ENCODE measurements at places on chromosomes 3 and 15.

- no peak for DNase-seq
These were observed 23.5 kb downstream of the NOX5 start for GRCh38 chr15:69037977-69038376.

- DNase-seq: no peak
These were observed 36.6 kb upstream of the ALDH1A3 start for GRCh38 chr15:100842756-100843730.

DNA sequence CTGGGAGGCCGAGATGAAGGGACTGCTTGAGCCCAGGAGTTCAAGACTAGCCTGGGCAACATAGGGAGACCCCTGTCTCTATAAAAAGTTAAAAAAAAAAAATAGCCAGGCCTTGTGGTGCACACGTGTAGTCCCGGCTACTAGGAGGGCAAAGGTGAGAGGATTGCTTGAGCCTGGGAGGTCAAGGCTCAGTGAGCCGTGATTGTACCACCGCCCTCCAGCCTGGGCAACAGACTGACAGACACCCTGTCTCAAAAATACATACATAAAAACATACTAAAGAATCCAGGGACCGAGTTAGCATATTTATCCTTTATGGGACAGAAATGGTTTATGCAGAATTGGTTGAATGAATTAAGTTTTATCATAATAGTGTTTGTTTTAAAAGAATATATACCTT lies 13.7 kb downstream of the SIAH2 start:
- DNase-seq: no peak

DNA sequence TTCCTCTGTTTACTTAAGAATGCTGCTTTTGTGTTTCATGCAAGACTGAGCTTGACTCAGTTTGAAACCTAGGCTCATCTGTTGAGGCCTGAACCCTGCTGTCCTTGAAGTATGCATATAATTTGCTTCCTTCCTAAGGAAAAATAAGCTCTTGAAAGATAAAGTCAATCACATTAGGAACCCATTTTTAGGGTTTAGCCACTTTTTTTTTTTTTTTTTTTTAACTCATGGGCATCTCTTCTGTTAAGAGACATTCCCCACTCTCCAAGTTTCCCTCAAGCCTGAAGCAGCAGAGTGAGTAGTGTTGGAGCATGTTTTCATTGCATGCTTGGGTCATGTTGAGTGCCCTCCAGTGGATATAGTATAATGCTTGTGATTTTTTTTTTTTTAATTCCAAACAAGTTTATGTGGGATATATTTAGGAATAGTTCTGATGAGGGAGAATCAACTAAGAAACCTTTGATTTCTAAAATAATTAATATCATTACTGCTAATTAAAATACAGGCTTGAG lies 3.6 kb downstream of the CTNNB1 start:
- DNase-seq: no peak

GRCh38 chr3:51559411-51559888 lies 20.9 kb downstream of the RAD54L2 start:
- DNase-seq: no peak

DNA sequence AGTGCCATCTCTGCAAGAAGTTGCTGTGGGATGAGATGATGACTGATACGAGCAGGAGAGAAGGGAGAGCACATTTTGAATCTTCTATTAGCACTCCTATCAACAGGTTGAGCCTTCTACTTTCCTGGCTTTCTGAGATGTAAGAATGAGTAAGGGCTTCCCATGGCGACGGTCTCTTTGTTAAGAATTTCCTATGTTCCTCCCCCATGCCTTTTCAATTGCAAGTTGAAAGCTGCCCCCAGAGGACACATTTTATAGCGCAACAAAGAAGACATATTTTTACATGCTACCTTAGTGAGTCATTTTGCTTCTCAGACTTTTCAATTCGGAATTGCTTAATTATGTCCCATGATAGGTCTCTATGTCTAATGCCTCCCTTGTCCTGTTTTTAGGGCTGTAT lies 71.3 kb upstream of the LRTM1 start:
- no peak for DNase-seq

DNA sequence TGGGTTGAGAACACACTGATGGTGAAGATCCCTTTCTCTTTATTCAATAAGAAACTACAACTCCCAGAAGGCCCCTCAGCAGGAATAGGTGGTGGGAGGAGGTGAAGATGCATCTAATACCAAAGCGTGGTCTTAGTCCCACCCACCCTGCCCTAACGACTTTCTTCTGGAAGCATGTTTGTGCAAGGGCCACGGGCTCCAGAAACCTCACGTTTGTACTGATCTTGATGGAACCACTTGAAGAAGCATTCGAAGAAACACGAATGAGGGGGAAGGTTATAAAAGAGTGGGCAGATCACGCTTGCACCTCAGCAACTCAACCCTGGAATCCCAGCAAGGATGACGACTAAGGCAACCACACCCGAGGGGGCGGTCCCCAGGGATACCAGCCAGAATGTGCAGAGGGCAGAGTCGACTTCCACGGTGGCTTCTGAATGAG lies 10.6 kb upstream of the SLC25A36 start:
- DNase-seq: no peak

- no peak for DNase-seq
These were observed 46.0 kb downstream of the CCNL1 start for GRCh38 chr3:157113832-157114505.

- DNase-seq: no peak
These were observed 277.3 kb downstream of the UACA start for GRCh38 chr15:70486012-70486411.

- DNase-seq: no peak
These were observed 4.2 kb downstream of the SMAD6 start for GRCh38 chr15:66706225-66706732.

DNA sequence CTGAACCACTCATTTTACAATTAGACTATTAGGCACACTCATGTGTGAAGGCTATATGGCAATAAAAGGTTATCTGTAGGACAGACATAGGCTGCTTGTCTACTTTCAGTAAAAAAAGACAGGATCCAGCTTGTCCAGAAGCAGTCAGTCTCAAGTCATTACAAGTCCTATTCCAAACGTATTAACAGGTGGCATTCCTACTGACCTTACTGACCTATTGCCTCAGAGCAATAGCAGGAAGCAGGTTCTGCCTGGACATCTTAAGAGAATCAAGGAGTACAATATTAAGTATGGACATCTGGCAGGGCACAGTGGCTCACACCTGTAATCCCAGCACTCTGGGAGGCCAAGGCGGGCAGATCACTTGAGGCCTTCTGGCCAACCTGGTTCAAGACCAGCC lies 7.0 kb downstream of the CMTM6 start:
- DNase-seq: no peak

DNA sequence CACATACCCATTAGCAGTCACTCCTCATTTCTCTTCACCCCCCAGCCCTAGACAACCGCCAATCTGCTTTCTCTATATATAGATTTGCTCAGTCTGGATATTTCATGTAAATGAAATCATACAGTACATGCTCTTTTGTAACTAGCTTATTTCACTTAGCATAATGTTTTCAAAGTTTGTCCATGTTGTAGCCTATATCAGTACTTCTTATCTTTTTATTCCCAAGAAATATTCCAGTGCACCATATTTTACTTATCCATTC lies 3.1 kb downstream of the MAP3K13 start:
- no peak for DNase-seq

- no peak for DNase-seq
These were observed 17.9 kb downstream of the FBLN2 start for GRCh38 chr3:13566769-13567310.

- no peak for DNase-seq
These were observed 4.1 kb upstream of the CHRNA3 start for GRCh38 chr15:78624651-78625590.

GRCh38 chr15:52308446-52309153 lies 13.0 kb upstream of the MYO5C start:
- DNase-seq: no peak

GRCh38 chr3:171827385-171827784 lies 15.8 kb upstream of the TMEM212 start:
- no peak for DNase-seq

GRCh38 chr3:70990185-70990584 lies 593.3 kb downstream of the FOXP1 start:
- no peak for DNase-seq

DNA sequence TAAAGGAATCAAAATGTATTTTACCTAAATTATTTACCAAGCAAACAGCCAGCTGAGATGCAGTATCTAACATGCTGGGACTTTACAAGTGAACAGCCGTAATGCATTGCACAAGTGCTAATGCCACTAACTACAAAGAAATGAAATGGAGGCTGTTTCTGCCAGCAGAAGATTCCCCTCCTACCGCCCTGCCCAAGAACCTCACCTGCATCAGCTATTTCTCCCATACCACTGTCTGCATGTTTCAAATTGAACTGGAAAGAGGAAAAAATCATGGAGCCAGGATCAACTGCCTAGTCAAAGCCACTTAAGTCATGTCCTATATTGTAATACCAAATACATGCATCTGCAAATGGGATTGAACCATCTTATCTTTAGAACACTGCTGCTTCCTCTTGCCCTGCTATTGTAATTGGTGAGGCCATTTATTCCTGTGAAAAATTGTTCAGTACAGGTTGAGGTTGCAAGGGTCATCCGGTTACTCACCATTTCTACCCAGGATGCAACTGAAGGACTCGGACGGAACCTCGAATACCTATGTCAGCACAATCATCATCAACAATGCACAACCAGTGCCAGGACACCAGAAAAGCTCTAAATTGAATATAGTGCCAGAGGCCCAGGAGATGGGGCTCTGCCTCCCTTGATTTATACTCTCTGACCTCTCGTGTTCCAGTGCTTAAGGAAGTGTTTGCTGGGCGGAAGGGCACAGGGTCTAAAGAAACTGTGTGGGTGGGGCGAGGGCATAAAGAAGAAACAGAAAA lies 27.5 kb downstream of the ANXA2 start:
- DNase-seq: no peak

GRCh38 chr3:72245183-72245811 lies 460.3 kb upstream of the PROK2 start:
- no peak for DNase-seq

DNA sequence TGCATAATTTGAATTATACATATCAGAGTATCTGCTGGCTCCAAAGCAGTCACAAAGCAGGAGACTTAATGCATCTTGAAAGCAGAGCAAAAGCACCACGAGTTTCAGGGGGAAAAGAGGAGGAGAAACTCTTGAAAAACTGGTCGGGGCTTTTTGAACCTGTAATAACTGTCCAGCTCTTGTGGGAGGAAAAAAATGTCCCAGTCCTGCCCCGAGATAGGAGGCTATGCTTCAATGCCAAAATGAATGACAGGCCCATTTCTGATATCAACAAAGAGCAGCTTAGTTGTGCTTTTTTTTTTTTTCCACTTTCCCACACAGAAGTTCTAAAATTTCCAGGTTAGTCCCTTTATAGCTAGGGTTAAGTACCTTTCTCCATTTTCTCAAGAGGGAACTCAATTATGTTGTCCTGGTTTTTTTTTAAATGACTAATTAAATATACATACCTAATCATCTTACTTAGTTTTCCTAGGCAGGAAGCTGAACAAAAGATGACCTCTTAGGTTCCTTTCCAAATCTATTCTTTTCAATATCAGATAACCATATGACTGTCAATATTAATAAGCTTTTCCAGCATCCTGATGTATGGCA lies 120.2 kb downstream of the TFDP2 start:
- DNase-seq: no peak

DNA sequence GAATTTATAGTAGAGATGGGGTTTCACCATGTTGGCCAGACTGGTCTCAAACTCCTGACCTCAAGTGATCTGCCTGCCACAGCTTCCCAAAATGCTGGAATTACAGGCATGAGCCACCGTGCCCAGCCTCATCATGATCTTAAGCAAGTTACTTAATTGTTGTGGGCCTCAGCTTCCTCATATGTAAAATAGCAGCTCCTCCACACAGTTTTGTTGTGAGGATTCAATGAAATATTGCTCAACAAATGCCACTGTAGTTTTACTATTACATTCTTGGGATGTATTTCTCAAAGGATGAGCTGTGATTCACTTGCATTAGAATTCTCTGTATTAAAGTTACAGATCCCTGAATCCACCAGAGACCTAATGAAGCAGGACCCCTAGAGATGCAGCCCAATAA lies 168.8 kb downstream of the ADAMTS9 start:
- no peak for DNase-seq

- no peak for DNase-seq
These were observed 30.5 kb upstream of the PXYLP1 start for GRCh38 chr3:141201122-141201521.

- DNase-seq: no peak
These were observed 39.6 kb downstream of the VGLL3 start for GRCh38 chr3:86951322-86951721.

DNA sequence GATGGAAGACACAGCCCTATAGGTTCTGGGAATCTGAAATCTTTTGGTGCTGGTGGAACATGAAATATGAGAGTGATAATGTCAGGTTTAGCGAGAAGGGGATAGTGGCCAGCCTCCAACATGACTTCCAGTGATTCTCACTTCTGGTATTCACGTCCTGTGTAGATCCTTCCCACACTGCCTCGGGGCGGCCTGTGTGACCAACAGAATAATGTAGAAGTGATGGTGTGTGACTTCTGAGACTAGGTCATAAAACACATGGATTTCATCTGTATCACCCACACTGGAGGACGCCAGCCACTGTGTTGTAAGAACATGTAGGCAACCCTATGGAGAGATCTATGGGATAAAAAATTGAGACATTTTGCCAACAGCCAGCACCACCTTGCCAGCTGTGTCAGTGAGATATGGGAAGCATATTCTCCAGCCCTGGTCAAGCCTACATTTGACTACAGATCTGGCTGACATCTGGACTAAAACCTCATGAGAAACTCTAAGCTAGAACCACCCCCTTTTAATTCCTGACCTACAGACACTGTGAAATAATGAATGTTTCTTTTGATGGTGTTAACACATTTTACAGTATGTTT lies 25.5 kb upstream of the NUDT16 start:
- no peak for DNase-seq

GRCh38 chr3:52339612-52340011 lies 23.5 kb downstream of the DNAH1 start:
- peak; percentile 12 for DNase-seq

DNA sequence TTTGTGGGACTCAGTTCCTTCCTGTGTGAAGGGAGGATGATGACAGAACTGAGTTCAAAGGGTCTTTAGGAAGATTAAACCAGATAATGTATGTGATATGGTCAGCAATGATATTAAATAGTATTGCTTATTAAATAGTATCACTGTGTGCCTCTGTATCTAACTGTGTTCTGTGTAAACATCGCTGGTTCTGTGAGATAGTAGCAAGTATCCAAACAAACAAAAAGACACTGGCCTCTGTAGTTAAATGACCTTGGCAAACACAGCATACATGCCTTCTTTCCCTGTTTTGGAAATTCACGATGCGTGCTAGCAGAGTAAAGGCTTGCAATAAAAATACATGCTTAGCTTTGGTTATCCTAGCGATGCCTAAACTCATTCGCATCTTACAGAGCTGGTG lies 76.1 kb downstream of the MESD start:
- DNase-seq: no peak

- no peak for DNase-seq
These were observed 16.9 kb upstream of the CFAP161 start for GRCh38 chr15:81117136-81117535.

All from NCI-H524 treated with DMSO at 0.1 percent for 48 hours (cell line).